M059J (cell line): ENCODE measurements at places on chromosomes 1 and 21.

DNA sequence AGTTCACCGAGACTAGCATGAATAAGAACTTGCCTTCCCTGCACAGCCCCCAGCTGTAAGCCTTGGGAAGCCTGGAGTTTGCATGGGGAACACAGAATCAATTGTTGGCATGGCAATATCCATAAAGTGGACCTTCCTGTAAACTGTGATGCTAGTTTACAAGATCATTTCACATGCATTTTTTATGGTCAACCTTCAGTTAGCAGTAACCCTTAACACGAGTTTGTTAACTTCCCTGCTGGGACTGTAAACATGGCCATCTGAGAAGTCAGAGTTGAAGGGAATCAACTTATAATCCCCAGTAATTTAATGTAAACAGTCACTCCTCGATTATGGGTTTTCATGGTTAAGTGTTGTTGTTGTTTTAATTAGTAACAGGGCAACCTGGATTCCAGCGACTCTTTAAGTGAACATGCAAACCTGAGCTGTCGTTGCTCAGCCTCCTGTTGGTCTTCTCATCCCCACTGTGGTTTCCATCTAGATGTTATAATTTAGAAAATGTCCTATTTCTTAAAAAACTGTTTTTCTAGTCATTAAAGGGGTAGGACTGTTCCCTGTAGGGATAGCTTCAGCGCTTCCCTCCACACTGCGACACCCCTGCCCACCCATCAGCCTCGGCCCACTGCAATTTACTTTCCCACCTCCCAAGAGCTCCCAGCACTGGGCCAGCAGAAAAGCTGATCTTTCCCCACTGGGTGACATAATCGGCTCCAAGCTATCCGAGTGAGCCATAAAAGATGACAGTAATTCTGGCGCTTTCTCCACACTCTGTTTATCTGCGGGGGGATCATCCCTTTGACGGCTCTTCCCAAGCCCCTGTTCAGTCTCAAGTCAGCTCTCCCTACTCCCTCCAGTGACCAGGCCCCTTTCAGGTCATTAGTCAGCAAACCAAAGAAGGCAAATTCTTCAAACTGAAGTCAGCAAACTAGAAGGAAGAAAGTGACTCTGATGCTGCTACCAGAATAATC is 107.6 kb upstream of the IPO9 start:
- DNase-seq: peak; percentile 85

DNA sequence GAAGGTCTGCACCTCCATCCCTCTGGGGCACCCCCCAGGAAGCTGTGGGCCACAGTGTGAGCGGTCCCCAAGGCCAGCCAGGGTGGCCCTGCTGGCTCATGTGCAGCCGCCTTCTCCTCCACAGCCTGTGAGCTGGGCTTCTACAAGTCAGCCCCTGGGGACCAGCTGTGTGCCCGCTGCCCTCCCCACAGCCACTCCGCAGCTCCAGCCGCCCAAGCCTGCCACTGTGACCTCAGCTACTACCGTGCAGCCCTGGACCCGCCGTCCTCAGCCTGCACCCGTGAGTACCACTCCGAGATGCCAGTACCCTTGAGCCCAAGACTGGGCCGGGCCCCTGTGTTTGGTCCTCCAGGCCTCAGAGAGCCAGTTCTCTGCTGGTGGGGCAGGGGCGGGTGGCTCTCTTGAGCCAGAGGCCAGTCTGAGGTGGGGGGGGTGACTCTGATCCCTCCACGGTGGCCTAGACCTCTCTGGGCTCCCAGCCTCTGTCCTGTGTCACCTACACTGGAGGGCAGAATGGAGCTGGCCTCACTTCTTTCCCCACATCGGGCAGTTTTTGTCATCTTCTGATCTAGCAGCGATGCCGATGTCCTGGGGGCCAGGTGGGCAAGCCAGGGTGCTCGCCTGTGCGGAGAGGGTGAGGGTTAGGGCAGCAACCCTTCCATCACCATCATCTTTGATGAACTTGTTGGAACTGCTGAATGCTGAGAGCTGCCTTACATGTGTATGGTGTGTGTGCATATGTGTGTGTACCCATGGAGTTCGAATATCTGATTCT is 23.3 kb downstream of the EPHA8 start:
- DNase-seq: no peak

DNA sequence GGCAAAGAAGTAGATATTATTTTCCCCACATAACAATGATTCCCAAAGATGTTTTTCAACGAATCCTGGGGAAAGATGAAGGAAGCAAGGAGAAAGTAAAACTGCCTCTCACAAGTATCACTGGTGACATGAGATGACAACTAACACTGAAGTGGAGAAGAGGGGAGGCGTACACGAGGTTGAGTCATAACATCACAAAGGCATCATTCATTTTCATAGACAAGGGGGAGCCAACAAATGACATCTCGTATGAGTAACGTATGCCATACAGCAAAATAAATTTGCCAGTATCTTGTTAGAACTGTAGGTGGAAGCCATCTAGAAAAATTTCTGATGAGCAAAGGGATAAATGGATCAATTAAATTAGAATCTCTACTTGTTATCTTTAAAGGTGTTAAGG is 56.6 kb downstream of the ATP1B1 start:
- peak; percentile 83 for DNase-seq

DNA sequence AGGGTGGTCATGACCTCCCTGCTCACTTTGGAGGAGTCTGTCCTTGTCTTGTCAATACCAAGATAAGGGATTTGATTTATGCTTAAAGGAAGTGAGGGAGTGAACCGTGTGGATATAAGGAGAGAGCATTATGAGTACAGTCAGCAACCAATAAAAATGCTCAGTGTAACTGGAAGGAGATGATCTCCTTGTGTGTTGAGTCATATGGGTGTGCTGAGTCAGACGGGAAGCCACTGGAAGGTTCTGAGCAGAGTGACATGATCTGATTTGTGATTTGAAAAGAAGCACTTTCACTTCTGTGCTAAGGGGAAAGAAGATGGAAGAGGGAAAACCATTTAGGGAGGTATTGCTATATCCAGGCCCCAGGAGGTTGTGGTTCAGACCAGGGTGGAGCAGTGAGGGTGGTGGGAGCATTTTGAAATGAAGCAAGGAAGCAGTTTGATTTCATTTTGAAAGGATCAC is 2.5 kb upstream of the BCL10 start:
- peak; percentile 97 for DNase-seq

DNA sequence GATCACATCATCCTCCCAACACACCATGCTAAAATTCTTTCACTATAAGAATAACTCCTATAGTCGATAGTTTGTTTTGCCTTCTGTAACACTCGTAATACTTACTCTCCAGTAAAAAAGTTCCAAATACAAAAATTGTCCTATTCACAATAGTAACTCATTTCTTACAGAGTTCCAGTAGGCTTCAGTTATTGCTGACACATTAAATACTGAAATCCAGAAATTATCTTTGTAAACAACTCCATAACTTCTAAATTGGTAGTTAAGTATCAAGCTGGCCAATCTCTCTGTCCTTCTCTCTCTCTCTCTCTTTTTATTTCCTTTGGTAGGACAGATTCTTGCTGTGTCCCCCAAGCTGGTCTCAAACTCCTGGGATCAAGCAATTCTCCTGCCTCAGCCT is 49.6 kb upstream of the FOXD3 start:
- no peak for DNase-seq

- DNase-seq: no peak
Measured at GRCh38 chr1:242886137-242886536, 361.6 kb upstream of the PLD5 start.

DNA sequence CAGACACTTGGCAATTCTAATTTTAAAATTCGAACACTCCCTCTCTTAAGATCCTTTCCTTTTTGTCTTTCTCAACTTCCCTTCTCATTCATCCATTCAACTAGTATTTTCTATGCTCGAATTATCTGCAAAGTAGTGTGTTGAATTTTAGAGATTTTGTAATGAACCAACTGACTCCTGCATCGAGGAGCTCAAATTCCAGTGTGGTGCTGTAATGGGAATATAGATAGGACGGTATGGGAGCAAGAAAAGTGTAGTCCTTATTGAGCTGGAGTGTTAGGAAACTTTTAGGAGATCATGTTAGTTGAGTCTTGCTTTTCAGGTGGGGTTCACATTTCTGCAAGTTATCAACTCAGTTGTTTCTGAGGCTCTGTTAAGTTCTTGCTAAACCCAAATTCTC is 897.5 kb downstream of the TTLL7 start:
- DNase-seq: no peak

DNA sequence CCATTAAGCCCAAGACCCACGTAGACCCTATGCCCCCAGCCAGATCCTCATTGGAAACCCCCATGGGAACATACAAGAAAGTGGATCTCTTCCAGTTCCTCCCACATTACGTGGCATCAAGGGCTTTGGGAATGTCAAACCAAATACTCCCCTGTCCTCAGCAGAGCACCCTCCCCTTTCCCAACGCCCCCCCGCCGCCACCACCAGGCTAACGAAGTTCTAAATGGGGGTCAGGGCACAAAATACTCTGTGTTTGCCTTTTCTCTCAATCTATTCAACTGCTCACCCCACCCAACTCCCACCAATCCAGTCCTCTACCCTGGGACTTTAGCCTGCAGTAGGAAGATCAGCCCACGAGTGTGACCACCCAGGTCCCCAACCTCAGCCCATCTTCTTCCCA is 24.5 kb downstream of the NEK2 start:
- no peak for DNase-seq

GRCh38 chr1:26696119-26696653 is 371 bp downstream of the ARID1A start:
- no peak for DNase-seq

GRCh38 chr1:13751458-13751871 is 51.5 kb downstream of the PRDM2 start:
- no peak for DNase-seq

DNA sequence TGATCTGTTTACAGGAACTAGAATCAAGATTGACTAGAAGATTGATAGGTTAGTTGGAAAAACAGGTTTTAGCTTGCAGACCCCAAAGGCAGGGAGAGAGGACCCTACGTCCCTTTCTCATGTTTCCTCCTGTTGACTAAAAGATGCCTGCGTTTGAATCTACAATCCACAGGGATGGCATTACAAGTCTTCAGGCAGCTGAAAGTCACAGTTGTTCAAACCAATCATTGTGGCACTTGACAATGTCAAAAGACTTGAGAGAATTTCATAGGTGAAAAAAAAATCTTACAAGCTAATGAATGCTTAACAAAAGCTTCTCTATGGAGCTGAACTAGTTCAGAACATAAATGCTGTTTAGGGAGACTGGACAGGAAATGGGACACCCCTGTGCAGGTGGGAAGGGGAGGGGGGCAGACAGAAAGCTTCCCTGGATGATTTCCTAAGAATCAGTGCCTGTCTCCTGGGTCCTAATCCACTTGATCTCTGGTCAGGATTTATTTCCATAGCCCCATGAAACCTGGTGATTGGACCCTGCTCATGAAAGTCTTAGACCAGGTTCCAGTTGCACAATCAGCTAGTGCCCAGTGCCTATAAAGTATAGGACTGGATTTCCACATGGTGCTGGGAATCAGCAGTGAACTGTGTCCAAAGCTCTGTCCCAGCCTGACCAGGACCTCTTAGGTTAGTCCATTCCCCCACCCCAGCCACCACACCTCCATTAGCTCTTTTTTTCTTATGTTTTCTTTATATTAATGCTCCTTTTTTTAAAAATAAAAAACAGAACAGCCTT is 91.6 kb upstream of the BCAR3 start:
- DNase-seq: no peak

DNA sequence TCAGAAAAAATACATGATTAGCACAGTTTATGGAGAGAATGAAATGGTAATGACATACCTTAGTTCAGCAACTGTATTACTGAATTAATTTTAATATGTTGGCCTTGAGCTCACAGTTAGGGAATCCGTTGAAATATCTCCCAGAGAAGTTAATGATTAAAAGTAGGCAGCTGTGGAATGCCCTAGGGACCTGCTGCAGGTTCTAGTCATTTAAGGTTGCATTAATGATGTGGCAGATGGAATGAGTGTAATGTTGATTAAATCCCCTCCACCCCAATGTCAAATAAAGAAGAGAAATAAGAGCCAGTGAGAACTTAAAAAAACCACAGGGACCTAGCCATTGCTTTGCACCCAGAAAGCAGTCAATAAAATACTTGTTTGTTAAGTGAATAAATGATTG is 40.3 kb upstream of the TRIM45 start:
- DNase-seq: no peak

- DNase-seq: no peak
Measured at GRCh38 chr1:89640440-89640839, 7.5 kb downstream of the LRRC8C start.

GRCh38 chr1:55015731-55016620 is 17.2 kb downstream of the BSND start:
- no peak for DNase-seq

DNA sequence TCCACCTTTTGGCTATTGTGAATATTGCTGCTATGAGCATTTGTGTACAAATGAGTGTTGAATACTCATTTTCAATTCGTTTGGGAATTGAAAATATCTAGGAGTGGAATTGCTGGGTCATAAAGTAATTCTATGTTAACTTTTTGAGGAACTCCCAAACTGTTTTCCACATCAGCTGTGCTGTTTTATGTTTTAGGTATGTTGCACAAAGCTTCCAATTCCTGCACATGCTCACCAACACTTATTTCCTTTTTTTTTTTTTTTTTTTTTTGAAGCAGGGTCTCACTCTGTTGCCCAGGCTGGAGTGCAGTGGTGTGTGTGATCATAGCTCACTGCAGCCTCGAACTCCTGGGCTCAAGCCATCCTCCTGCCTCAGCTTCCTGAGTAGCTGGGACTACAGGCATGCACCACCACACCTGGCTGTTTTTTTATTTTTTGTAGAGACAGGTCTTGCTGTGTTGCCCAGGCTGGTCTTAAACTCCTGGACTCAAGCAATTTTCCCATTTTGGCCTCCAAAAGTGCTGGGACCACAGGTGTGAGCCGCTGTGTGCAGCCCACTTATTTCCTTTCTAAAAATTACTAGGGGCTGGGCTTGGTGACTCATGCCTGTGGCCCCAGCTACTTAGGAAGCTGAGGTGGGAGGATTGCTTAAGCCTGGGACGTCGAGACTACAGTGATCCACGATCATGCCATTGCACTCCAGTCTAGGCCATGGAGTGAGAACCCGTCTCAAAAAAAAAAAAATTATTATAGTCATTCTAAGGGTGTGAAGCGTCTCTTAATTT is 33.4 kb downstream of the TMCC2 start:
- DNase-seq: peak; percentile 60

GRCh38 chr1:184973272-184974055 is 844 bp downstream of the NIBAN1 start:
- DNase-seq: peak; percentile 70

GRCh38 chr1:77514921-77515776 is 167.3 kb downstream of the ZZZ3 start:
- DNase-seq: peak; percentile 67

GRCh38 chr1:154351363-154352068 is 26.2 kb downstream of the ATP8B2 start:
- DNase-seq: no peak

- no peak for DNase-seq
Measured at GRCh38 chr1:61158591-61158990, 76.2 kb downstream of the NFIA start.

- DNase-seq: peak; percentile 54
Measured at GRCh38 chr21:35147439-35147838, 98.3 kb upstream of the RUNX1 start.

GRCh38 chr1:54965624-54966340 is 14.6 kb upstream of the TMEM61 start:
- DNase-seq: peak; percentile 63

- peak; percentile 27 for DNase-seq
Measured at GRCh38 chr1:175075572-175076568, 8.2 kb downstream of the TNN start.
